ENCODE measurements at places on chromosomes 3 and 15. TPM values are rescaled to one million over a fixed set of nuclear protein-coding genes. Genes with fewer than 3 reads are reported as not detected.

The CCDC191 gene
- 2.4 TPM for polyA plus RNA-seq

The BCL2A1 gene
- not detected for polyA plus RNA-seq

GRCh38 chr3:172367205-172368105 is 80.8 kb downstream of the GHSR start:
- no peak for DNase-seq

DNA sequence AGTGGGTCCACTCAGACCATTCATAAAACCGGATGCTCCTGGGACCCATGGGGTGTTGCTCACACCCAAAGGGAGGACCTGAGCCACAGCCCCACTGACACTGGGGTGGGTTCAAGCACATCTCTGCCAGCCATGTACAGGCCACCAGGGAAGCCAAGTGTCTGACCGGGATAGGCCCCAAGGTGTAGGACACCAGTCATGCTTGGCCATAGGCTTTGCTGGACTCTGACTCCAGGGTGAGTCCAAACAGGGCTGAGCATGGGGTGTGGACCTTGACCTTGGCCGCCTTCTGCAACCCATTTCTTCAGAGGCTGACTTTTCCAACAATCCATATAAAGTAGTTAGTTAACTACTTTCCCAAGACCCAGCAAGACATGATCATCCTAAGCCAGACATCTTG is 31.4 kb upstream of the DUSP7 start:
- no peak for DNase-seq

DNA sequence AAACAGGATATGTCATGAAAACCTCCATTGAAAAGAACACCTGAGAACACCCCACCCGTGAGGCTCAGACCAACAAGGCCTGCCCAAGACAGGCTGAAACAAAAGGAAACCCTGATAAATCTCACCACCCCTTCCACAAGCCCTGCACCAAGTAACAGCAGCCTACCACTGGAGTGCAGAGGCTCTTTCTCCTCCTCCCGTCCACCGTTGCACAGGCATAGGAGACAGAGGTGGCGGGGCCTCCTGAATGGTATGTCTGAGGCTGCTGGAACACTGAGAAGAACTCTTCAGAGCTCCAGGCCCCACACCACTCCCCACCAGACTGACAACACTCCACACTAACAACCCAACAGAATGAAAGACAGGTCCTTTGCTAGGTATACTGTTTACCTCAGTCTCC is 21.4 kb downstream of the CHDH start:
- DNase-seq: no peak

DNA sequence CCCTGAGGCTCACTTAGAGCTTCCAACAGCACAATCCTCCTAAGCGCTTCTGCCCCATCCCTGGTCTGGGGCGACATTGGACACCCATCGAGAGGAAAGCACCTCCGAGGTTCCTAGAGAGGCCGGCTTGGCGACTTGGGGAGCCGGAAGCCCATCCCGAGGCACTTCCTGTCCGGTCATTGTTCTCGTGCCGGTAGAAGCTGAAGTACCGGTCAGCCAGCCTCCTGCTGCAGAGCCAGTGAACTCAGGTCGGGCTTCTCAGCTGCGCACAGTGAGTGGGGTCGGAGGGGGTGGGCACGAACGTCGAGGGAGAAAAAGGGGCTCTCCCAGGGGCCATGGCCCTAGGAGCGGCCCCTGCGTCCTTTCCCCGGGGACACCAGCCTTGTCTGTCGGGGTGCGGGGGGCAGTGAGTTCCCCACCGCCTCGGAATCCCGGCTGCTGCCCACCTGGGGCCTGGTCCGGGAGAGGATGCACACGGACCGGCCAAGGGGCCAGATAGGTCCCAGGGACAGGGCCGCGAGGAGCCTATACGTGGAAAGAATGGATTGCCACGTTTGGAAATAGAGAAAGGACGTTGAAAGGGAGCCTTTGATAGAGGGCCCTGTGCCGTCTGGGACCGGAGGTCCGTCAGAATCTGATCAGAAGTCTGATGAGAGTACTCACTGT is at the start of gene ZNF35:
ZNF35 (plus strand) TSS at position 169 of the 666 bp plus-strand sequence. CDS start 2,336 bp downstream, outside the sequence.
- peak; percentile 80 for DNase-seq

The CALML4 gene
- polyA plus RNA-seq: 8.7 TPM
